ENCODE measurements at places on chromosomes 1 and 21.

DNA sequence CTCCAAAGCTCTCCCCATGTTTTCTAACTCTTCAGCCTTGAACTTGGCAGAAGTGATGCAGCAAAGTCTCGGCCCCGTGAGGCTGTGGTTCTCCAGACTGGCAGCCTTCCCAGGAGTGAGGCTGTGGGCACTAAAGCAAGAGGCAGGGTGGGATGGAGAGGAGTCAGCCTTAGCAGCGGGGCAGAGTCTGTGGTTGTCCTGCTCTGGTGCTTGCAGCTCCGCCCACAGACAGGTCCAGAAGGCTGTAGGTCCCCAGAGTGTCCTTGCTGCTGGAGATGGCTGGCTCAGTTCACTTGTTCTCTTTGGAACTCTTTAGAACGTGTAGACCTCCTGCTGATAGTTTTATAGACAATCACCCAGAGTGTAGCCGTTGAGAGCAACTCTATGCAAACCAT is 142.6 kb downstream of the AJAP1 start:
- no peak overlapping the region for H3K4me3 ChIP-seq
- no peak for DNase-seq
- H3K27me3 ChIP-seq, result no peaks in the 10 kb centered on the region
- H3K36me3 ChIP-seq, result no peaks in the 10 kb centered on the region
- H3K4me1 ChIP-seq, result no peaks in the 10 kb centered on the region
- no peak overlapping the region for H3K27ac ChIP-seq

GRCh38 chr21:27813750-27814149 is 846.9 kb upstream of the ADAMTS5 start:
- no peaks in the 10 kb centered on the region for H3K27me3 ChIP-seq
- no peaks in the 10 kb centered on the region for H3K36me3 ChIP-seq
- peaks cover 4% of the 10 kb centered on the region for H3K4me1 ChIP-seq
- DNase-seq, result no peak

GRCh38 chr1:54850069-54850730 is 36.8 kb downstream of the DHCR24 start:
- no peaks in the 10 kb centered on the region for H3K36me3 ChIP-seq
- H3K27ac ChIP-seq, result peak overlapping the region; percentile 84
- no peak for DNase-seq
- no peaks in the 10 kb centered on the region for H3K27me3 ChIP-seq

DNA sequence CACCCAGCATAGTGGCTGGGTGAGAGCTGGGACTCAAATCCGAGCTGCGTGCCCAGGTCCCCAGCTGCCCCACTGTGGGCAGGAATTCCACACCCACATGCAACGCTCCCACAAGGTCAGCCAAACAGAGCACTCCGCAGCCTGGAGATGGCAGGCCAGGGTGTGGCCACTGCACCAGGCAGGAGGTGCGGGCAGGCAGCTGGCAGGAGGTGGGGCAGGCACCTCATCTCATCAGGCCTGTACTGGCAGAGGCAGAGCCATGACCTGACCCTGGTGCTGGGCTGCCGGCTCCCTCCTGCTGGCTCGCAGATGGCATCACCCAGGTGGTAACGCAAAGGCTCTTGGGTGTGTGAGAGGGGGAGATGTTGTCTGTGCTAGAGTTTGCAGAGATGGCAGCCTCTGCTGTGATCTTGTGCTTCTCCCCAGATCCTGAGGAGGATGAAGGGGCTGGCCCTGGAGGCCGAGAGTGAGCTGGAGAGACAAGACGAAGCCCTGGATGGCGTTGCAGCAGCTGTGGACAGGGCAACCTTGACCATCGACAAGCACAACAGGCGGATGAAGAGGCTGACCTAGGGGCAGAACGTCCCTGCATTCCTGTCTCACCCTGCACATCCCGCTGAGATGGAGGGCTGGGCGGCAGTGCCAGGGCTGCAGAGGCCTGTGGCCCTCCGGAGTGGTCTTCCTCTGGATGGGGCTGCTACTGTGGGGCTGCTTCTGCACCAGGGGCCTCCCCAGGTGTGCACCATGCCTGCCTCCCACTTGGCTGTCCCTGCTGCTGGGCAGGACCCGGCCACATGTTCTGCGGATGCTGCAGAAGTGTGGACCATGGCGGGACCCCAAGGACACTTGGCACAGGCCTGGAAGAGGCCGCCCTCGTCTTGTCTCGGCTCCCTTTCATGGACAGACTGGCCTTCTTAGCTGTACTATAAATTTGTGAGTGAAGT is 35.1 kb upstream of the PRSS38 start:
- peaks cover 4% of the 10 kb centered on the region for H3K4me1 ChIP-seq
- DNase-seq, result no peak
- no peak overlapping the region for H3K27ac ChIP-seq

DNA sequence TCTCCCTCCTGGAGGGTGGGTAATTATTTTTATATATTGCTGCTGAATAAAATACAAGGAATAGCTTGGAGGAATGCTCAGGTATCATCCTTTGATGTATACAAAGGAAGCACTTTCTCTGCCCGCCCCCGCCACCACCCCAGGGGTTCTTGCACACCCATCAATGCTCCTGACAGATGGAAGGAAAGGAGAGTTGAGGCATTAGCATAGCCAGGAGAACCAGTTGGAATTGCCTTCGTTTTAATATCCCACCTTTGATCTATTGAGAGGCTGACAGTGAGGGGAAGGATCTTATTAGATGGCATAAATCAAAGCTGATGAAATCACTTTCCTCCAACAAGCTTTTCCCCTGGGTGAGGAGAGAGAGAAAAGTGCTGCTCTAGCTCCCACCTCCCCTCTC is 71.1 kb downstream of the LGR6 start:
- no peak overlapping the region for H3K4me3 ChIP-seq
- no peak for DNase-seq
- H3K27ac ChIP-seq, result no peak overlapping the region
- peaks cover 3% of the 10 kb centered on the region for H3K27me3 ChIP-seq
- no peaks in the 10 kb centered on the region for H3K36me3 ChIP-seq
- no peaks in the 10 kb centered on the region for H3K4me1 ChIP-seq

DNA sequence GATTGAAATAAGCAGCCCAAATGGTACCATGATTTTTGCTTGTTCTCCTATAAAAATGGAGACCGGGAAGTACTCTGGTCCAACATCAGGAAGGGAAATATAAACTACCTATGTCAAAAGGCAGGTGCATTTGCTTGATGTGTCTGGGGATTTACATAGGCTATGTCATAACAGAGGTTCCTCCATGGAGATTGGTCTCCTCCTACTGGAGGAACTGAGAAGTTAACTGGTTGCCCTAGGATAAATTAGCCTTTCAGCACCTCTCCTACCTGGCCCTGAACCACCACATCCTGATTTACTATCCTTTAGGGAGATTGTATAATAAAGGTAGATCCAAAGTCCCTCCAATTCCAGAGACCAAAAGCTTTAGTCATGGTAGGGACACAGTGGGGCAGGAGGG is 1109.3 kb upstream of the B3GALT2 start:
- no peak overlapping the region for H3K27ac ChIP-seq
- H3K4me1 ChIP-seq, result no peaks in the 10 kb centered on the region
- H3K36me3 ChIP-seq, result no peaks in the 10 kb centered on the region
- no peaks in the 10 kb centered on the region for H3K27me3 ChIP-seq
- H3K4me3 ChIP-seq, result no peak overlapping the region
- no peak for DNase-seq

- H3K36me3 ChIP-seq, result no peaks in the 10 kb centered on the region
- no peaks in the 10 kb centered on the region for H3K27me3 ChIP-seq
- H3K27ac ChIP-seq, result peak overlapping the region; percentile 48
- peak overlapping the region; percentile 4 for H3K4me3 ChIP-seq
- DNase-seq, result no peak
Measured at GRCh38 chr1:36400825-36401601, 3.3 kb upstream of the LSM10 start.

DNA sequence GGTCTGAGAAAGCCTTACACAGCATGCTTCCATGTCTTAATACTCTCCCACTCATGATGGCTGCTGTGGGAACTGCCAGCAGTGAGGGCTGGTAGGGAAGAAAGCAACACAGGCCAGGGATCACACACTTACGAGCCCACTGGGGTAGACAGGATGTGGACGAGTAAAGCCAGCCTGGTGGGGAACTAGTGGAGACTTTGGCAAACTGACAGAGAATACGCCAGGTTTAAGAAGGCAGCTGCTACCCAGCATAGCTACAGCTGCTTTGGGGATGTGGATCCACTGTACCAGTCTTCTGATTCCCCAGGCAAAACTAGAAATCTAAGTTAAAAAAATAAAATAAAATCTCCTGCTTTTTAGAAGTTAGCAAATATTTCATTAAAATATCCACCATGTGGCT is 664.0 kb downstream of the SMYD3 start:
- no peak overlapping the region for H3K4me3 ChIP-seq
- H3K27ac ChIP-seq, result no peak overlapping the region
- DNase-seq, result no peak
- H3K27me3 ChIP-seq, result no peaks in the 10 kb centered on the region
- no peaks in the 10 kb centered on the region for H3K36me3 ChIP-seq
- no peaks in the 10 kb centered on the region for H3K4me1 ChIP-seq

- H3K4me3 ChIP-seq, result no peak overlapping the region
- H3K4me1 ChIP-seq, result no peaks in the 10 kb centered on the region
- no peak overlapping the region for H3K27ac ChIP-seq
- no peaks in the 10 kb centered on the region for H3K27me3 ChIP-seq
- H3K36me3 ChIP-seq, result no peaks in the 10 kb centered on the region
Measured at GRCh38 chr1:110258734-110259133, 48.6 kb downstream of the KCNC4 start.

DNA sequence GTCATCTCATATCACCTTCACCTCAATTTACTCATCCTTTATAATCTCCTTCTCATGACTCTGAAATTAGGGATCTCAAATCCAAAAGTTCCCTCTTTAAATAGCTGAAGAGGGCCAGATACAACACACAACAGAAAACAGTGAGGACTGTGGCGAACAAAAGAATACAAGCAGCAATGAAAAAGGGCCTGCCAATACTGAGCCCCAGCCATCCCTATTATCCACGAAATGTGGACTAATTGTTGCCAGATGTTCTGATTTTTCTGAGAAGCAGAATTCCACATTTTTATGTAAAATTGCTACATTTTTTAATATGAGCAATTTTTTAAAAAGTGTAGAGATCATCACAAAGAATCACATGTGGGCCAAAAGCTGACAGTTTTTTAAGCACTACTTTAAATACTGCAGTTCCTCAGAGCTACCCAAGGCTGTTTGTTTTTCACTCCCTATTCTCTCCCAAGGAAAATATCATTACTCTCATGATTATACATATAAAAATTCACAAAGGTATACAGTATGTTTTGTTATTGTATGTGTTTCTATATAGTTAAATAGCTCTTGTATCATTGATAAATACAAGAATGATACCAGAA is 90.0 kb downstream of the ASH1L start:
- no peaks in the 10 kb centered on the region for H3K36me3 ChIP-seq
- H3K4me3 ChIP-seq, result no peak overlapping the region
- DNase-seq, result no peak
- no peak overlapping the region for H3K27ac ChIP-seq
- no peaks in the 10 kb centered on the region for H3K27me3 ChIP-seq

GRCh38 chr1:206769304-206769731 is 1.3 kb upstream of the IL19 start:
- peaks cover 3% of the 10 kb centered on the region for H3K4me1 ChIP-seq
- H3K27me3 ChIP-seq, result no peaks in the 10 kb centered on the region
- H3K4me3 ChIP-seq, result peak overlapping the region; percentile 18
- no peaks in the 10 kb centered on the region for H3K36me3 ChIP-seq
- no peak for DNase-seq
- no peak overlapping the region for H3K27ac ChIP-seq

GRCh38 chr1:10648689-10649516 is 147.5 kb downstream of the CASZ1 start:
- no peak overlapping the region for H3K4me3 ChIP-seq
- DNase-seq, result no peak
- no peaks in the 10 kb centered on the region for H3K27me3 ChIP-seq

- no peaks in the 10 kb centered on the region for H3K4me1 ChIP-seq
- H3K36me3 ChIP-seq, result no peaks in the 10 kb centered on the region
- H3K27me3 ChIP-seq, result no peaks in the 10 kb centered on the region
- no peak overlapping the region for H3K4me3 ChIP-seq
- no peak for DNase-seq
Measured at GRCh38 chr1:169858467-169858866, 35.2 kb downstream of the SCYL3 start.

- no peak overlapping the region for H3K4me3 ChIP-seq
- no peak for DNase-seq
- H3K27ac ChIP-seq, result no peak overlapping the region
- H3K27me3 ChIP-seq, result no peaks in the 10 kb centered on the region
- no peaks in the 10 kb centered on the region for H3K36me3 ChIP-seq
- H3K4me1 ChIP-seq, result peaks cover 95% of the 10 kb centered on the region
Measured at GRCh38 chr21:37378700-37379139, 12.1 kb downstream of the DYRK1A start.

DNA sequence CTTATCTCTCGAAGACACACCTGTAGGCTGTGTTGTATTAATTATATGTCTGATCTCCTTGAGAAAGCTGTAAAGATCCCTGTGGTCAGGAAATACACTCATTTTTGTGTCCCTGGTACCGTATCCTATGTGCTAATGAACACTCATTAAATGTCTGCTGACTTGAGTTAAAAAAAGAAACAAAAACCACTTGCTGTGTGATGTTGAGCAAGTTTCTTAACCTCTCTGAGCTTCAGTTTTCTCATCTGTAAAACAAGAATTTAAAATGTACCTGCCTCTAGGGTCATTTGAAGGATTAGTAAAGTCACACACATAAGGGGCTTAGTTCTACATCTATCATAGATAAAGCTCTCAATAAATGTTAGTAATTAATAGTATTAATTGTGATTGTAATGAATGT is 91.3 kb downstream of the VWA5B1 start:
- no peaks in the 10 kb centered on the region for H3K36me3 ChIP-seq
- no peaks in the 10 kb centered on the region for H3K27me3 ChIP-seq
- no peak overlapping the region for H3K27ac ChIP-seq

DNA sequence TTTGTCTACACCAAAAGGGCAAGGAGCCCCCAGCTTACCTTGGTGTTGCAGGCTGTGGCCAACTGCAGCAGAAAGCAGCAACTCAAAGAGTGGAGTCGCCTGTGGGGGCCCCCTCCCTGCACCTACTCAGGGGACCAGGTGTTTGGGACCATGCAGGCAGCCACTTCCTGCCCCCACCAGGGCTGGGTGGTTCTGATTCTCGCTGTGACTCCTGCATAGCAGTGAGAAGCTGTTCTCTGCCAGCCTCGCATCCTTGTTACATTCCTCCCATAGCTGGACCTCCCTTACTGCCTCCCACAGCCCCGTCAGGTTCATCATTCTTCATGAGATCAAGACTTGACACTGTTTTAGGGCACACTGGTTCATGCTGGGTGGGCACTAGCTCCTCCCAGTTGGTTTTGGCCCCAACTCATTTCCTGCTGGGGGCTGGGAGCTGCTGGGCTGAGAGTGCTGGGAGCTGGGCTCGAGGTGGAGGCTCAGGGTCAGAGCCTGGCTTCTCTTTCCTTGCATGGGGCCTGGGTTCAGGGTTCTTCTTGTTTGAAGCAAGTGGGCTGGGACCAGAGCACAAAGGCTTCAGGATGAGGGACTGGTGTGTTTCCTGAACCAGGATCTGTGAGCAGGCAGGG is 146.9 kb upstream of the C1orf174 start:
- H3K36me3 ChIP-seq, result no peaks in the 10 kb centered on the region
- no peaks in the 10 kb centered on the region for H3K4me1 ChIP-seq
- H3K27ac ChIP-seq, result no peak overlapping the region

GRCh38 chr21:21915816-21916215 is 917.6 kb downstream of the NCAM2 start:
- DNase-seq, result no peak
- no peaks in the 10 kb centered on the region for H3K27me3 ChIP-seq
- H3K4me3 ChIP-seq, result no peak overlapping the region
- no peaks in the 10 kb centered on the region for H3K36me3 ChIP-seq
- H3K27ac ChIP-seq, result no peak overlapping the region
